ENCODE measurements at places on chromosomes 12 and 14. TPM values are rescaled to one million over a fixed set of nuclear protein-coding genes. Genes with fewer than 3 reads are reported as not detected.

GRCh38 chr14:100297320-100298300 lies 8.6 kb downstream of the SLC25A29 start:
- peak; percentile 87 for DNase-seq

DNA sequence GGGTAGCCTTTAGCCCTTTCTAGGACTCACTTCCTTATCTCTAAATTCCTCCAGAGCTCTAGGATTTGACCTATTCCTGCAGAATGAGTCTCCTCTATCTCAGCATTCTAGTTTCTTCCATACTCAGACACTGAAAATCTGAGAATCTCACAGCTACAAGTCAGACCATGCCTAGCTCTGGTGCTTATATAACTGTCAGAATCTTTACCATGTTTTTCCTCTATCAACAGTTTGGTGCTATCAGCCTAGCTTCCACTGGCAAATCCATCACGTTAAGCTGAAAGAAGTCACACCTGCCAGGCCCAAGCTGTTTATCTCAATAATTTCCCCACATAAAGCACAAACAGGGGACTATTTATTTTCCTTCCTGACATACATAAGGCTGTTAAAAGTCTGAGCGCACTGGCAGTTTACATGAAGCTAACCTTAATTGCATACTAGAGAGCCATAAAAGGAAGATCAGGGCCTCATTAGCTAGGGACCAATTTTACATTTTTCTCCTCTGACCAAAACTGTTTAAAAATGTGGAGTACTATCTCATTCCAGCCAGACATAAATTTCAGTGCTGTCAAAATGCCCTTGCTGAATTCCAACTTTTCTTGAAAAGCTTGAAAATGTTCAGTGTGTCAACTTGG lies 270.5 kb downstream of the C12orf75 start:
- DNase-seq, result no peak

Gene DHRS1
- polyA plus RNA-seq, result 31.0 TPM

DNA sequence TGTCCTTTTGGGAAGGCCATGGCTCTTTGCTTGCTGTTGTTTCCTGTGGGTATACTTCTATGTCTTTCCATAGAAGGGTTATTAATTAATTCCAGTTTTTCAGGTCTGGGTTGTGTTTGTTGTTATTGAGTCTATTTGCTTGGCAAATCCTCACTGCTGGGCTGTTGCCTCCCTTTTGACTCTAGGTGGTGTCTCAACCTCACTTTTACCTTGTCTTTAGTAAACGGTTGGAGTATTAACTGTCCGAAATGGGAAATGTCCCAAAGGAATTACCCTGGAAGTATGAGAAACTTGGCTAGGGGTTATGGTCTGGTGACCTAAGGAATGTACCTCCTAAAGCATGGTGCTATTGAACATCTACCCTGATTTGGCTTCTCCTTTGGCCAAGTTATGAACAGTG lies 16.7 kb downstream of the PRH1 start:
- no peak for DNase-seq

Gene ARHGAP9
- polyA plus RNA-seq, result 0.48 TPM

DNA sequence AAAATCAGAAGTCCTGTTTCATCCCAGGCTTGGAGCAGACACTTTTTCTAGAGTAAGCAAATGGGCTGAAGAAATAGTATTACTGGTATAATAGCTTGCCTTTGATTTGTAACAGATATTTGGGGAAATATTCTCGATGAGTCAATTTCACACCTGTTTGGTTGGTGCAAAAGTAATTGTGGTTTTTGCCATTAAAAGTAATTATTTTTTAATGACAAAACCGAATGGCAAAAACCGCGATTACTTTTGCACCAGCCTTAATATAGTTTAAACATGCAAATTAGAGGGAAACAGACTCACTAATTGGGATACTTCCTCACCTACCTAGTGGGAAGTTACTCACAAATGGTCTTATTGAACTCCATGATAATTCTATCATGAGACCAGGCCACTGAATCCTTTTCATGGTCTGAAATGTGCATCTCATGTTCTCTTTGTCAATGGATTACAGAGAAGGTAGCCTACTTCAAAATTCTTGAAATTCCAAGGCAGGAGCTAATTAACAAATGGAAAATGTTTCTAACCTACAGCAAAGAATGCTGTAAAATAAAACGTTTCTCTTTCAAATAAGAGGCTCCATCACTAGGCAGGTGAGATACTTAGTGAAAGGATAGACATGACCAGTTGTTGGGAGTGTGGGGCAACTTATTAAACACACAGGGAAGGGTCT lies 391.3 kb downstream of the EMP1 start:
- DNase-seq, result no peak

GRCh38 chr14:64806202-64806861 lies 73.4 kb downstream of the SPTB start:
- peak; percentile 89 for DNase-seq

- DNase-seq, result peak; percentile 73
These were observed 43.4 kb upstream of the PIK3C2G start for GRCh38 chr12:18217966-18218365.

Gene CAMKK2
- 29.8 TPM for polyA plus RNA-seq

- DNase-seq, result no peak
These were observed 121.0 kb upstream of the GARIN2 start for GRCh38 chr14:67068251-67068650.

Gene ALX1
- polyA plus RNA-seq, result not detected

Gene SLC2A14
- not detected for polyA plus RNA-seq

GRCh38 chr12:18689771-18690170 lies 48.0 kb downstream of the PLCZ1 start:
- DNase-seq, result no peak

DNA sequence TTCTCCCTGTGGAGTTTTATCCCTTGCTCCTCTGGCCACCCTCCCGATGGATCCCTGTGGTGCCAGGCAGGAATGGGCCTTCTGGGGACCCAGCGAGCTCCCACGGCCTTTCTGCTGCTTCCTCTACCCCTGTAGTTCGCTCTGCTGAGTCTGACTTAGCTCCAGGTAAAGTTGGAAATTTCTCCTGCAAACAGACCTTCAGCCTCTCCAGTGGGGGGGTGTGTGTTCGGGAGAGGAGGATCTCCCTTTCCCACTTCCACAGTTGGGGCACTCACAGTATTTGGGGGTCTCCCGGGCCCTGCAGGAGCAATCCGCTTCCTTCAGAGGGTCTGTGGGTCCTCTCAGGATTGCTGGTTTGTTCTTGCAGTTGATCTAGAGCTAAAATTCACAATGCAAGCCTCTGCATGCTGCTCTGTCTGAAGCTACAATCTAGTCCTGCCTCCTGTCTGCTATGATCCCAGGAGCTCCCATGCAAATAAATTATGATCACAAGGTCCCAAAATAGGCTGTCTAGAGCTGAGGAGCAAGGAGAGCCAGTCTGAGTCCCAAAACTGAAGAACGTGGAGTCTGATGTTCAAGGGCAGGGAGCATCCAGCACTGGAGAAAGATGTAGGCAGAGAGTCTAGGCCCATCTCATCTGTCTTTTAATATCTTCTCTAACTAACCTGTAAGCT lies 18.3 kb downstream of the MTRFR start:
- no peak for DNase-seq

DNA sequence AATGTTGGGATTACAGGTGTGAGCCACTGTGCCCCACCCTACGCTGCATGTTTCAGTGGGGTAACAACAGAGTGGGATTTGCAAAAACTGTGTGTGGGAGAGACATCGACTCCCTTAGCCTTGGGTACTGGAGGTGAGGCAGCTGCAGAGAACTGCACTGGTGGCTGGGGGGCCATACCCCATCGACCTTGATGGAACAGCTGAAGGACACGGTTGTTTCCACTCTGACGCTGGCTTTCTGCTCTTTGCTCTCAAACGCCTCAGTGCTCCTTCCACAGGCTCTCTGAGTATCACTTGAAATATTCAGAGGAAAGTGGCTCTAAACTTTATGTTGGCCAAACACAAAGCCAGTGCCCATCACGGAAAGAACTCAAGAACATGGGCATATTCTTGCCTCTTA lies 30.8 kb upstream of the LRRC10 start:
- DNase-seq, result no peak

Gene SCN8A
- polyA plus RNA-seq, result 6.7 TPM

DNA sequence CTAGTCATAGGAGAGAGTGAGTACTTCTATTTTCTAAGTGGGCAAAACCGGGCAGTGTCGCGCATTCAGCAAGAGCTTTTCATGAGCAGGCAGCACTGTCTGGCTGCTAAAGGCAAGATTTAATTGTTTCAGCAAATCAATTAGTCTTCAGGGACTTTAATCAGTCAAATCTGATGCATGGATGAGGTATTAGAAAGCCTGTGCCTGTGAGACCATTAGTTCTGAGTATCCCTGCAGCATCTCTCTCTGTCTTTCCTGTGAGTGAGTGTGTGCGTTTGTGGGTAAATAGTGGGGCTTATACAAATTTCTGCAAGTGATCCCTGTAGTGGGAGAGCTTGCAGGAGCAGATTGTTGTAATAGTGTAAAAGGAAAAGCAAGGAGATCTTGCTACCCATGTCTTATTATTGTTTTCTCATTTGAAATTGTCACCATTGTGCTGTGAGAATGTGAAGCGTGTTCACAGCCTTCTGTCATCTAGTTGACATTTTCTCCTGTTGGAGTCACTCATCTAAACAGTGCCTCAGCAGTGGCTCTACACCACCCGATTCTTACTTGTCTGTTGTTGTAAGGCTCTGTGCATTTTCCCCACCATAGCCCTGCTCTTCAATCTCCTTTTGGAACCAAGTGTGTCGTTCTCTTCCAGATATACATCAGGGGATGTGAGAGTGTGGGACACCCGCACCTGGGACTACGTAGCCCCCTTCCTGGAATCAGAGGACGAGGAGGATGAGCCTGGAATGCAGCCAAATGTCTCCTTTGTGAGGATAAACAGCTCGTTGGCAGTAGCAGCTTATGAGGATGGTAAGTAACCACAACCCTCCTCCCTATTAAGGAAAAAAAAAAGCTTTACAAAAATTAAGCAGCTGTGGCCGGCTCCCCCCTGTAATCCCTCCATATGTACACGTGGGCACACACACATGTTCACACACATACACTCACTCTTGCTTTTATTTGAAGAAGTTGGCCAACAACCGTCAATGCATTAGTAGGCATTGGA lies 53.6 kb downstream of the FBXW8 start:
- no peak for DNase-seq

- no peak for DNase-seq
These were observed 2.4 kb downstream of the SLC35F4 start for GRCh38 chr14:57863471-57863870.

Gene YY1
- polyA plus RNA-seq, result 38.2 TPM

- no peak for DNase-seq
These were observed 434.0 kb upstream of the SYT1 start for GRCh38 chr12:78430551-78430950.

- DNase-seq, result no peak
These were observed 42.1 kb upstream of the GXYLT1 start for GRCh38 chr12:42186793-42187192.

Gene TMED8
- polyA plus RNA-seq, result 3.2 TPM

DNA sequence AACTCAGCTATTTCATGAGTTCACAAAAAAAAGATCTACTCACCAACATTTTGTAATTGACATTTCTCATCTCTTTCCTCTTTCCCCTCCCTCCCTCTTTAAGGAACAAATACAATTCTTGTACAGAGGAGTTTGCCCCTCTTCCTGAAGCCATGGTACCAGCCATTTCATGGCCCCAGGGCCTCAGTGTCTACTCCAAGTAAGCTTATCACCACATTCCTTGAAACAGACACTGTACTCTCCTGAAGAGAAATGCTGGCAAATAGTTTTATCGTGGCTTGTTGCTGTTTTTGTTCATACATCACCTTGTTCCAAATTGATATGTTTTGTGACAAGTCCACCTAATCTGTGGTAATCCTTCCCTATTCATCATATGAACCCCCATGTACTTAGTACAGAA lies 29.7 kb upstream of the IGF1 start:
- no peak for DNase-seq

DNA sequence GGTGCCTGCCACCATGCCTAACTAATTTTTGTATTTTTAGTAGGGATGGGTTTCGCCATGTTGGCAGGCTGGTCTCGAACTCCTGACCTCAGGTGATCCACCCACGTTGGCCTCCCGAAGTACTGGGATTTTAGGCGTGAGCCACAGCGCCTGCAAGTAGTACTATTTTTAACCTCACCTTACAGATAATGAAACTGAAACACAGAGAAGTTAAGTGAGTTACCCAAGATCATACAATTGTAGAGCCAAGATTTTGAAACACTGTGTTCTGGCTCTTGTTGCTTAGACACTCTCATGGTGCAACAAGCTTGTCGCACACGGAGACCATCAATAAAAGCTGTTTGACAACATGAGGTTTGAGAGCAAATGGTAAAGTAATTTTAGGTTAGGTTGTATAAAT lies 159.1 kb upstream of the LMNTD1 start:
- DNase-seq, result no peak

Gene EPS8
- 100 TPM for polyA plus RNA-seq

- no peak for DNase-seq
These were observed 1096.0 kb upstream of the FLRT2 start for GRCh38 chr14:84433961-84434360.

- DNase-seq, result no peak
These were observed 92.5 kb downstream of the SSPN start for GRCh38 chr12:26287671-26288381.

GRCh38 chr14:35289623-35290022 lies 2.6 kb upstream of the PSMA6 start:
- DNase-seq, result no peak

GRCh38 chr12:30573145-30573544 lies 122.5 kb downstream of the IPO8 start:
- DNase-seq, result peak; percentile 1

- no peak for DNase-seq
These were observed 158.4 kb upstream of the RASSF8 start for GRCh38 chr12:25800101-25800500.

Gene CCDC175
- not detected for polyA plus RNA-seq

DNA sequence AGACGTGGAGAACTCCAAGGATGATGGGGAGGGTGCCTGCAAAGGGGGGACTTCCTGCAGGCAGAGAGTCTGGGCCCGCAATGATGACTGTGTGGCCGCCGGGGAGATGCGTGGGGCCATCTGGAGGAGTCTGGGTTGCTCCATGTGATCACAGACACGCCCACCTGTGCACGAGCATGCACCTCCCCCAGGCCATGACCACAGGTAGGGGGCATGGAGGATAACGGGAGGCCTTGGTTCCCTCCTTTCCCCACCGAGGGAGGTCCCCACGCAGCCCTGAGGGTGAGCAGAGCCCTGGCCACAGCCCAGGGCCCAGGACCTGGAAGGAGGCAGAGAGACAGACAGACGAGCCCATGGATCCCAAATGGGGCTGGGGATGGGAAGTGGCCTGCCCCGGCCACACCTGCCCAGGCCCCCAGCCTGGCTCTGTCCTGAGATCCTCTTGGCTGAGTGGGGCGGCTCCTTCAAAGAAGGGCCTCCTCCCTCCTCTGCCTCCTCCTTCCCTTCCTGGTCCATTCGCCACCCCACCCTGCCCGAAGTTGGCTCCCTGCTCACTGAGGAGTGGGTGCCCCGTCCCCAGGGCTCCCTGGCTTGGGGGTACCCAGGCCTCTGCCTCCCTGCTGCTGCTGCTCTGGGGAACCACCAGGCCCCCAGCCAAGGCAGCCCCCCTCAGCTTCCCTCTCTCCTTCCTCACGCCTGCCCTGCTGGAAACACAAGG lies 138.2 kb downstream of the CALM1 start:
- no peak for DNase-seq

GRCh38 chr14:49106741-49107667 lies 479.2 kb downstream of the RPS29 start:
- DNase-seq, result peak; percentile 19

GRCh38 chr14:31898838-31899528 lies 178.1 kb upstream of the ARHGAP5 start:
- no peak for DNase-seq

- no peak for DNase-seq
These were observed 158.4 kb downstream of the C12orf50 start for GRCh38 chr12:87870493-87871460.

Gene CCDC177
- not detected for polyA plus RNA-seq

GRCh38 chr12:67790660-67791059 lies 142.1 kb downstream of the DYRK2 start:
- DNase-seq, result no peak

- DNase-seq, result peak; percentile 70
These were observed 211.6 kb downstream of the DUSP6 start for GRCh38 chr12:89140602-89141238.

Gene IGFBP6
- 1,899 TPM for polyA plus RNA-seq
